ENCODE measurements at places on chromosomes 11 and 22.

DNA sequence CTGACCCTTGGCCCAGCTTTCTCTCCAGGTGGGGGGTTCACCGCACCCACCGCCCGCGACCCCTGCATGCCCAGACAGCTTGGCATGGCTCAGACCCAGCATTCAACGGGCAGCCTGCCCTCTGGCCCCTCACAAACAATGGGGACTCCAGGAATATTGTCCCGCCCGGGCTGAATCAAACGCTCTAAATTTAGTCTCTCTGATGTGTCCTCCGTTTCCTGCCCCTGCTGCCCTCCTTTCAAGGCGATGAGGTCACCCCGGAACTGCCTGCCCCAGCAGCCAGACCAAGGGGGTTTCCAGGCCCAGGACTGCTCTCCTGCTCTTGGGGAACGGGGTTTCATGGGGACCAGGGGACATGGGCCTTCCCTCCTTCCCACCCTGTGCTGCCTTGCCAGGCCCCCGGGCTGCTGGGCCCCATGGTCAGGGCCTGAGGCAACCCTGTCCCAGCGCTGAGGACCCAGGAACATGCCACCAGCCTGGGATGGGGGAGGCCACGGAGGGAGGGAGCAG lies 10.1 kb upstream of the PDGFB start:
- peak; percentile 45 for DNase-seq

GRCh38 chr11:64048042-64048854 lies 12.5 kb downstream of the FLRT1 start:
- DNase-seq, result no peak

GRCh38 chr11:115743719-115744118 lies 239.5 kb upstream of the CADM1 start:
- no peak for DNase-seq

GRCh38 chr22:25883482-25884033 lies 141.6 kb downstream of the MYO18B start:
- no peak for DNase-seq

GRCh38 chr11:127137771-127138280 lies 137.3 kb upstream of the KIRREL3 start:
- DNase-seq, result no peak

DNA sequence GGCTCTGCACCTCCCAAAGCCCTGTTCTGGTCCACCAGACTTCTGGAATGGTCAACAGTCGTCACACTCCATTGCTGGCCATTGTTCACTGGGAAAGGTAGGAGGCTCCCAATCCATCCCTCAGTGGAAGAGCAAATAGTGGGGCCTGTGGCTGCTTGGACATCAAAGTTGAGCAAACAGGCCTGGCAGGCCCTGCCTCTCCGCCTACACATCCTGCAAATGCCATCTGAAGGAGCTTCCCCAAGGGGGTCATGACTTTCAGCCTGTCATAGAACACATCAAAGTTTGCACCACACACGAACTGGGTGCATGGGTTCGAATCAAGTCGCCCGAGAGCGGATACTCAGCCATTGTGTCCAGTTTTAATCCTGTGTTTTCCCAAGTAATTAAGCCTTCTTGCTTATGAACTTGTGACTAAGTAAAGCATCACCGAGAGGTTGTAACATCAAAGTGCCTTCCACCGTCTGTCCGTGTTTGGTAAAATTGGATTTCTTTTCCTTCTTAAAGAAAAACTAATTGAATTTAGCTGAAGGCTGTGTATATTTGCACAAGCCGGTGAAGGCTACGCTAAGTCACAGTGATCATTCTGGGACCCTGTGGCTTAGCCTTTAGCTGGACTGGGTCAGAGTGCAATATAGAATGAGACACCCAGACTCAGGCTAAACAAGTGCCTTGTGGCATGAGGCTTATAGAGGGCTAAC lies 36.1 kb downstream of the CLPB start:
- DNase-seq, result no peak

DNA sequence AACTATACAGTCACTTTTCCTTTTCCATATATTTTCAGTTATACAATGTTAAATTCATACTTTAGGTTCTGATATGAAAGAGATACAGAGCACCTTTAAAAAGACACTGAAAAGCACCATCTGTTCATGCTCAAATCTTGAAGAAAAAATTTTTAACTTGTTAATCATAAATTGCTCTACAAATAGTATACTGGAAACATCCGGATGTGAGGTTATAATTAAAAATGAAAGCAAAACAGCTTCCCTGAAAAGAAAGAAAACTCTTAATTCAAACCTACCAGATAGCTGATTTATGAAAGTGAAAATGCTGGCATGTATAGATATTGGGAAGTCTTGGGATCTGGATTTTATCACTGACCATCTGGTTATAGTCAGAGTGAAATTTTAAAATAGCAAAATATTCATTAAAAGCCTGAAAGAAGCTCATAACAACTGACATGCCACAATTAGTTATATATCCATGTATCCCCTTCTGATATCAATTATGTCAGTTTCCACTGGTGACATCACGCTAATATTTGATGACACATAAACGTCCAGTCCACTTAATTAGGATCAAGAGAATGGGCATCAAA lies 740.0 kb downstream of the DLG2 start:
- no peak for DNase-seq

DNA sequence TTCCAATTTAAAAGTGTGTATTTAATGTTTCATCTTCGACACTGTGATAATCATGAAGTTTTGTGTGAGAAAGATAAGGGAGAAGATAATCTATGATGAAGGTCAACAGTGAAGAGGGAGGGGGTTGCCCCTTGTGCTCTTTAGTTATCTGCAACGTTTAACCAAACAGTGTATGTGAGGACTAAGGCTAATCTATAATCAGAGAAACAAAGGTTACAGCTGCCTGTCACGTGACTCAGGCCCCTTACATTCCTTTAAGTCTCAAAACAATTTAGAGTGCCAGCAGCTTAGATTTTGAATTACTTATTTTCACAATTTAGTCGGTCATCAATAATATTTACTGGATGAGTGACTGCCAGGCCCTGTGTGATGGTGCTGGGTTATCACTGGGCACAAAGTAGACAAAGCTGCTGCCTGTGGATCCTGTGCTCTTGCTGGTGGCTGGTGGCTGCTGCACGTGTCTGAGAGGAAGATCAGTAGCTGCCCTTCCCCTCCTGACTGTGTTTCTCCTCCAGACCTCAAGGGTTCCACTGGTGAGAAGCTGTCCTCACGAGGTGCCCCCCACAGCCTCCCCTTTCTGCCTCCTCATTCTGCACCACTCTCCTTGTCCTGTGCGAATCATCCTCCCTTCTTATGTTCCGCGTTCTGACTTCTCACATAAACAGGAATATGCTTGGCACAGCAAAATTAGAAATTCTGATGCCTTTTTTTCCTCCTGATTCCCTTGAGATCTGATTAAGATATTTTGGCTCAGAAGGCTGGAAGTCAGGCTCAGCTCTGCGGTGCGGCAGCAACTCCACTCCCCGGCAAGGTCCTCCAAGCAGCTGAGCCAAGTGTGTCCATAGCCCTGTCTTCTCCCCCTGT lies 331.1 kb upstream of the B3GAT1 start:
- no peak for DNase-seq
